ENCODE measurements at places on chromosomes 3 and 15. TPM values are rescaled to one million over a fixed set of nuclear protein-coding genes. Genes with fewer than 3 reads are reported as not detected.

- H3K4me1 ChIP-seq = no peaks in the 10 kb centered on the region
- H3K27ac ChIP-seq = no peak overlapping the region
- DNase-seq = no peak
- no peaks in the 10 kb centered on the region for H3K27me3 ChIP-seq
Observed at GRCh38 chr3:29185706-29186105, 95.2 kb upstream of the RBMS3 start.

- no peak for DNase-seq
- peaks cover 36% of the 10 kb centered on the region for H3K4me1 ChIP-seq
- peak overlapping the region; percentile 43 for H3K4me3 ChIP-seq
- no peaks in the 10 kb centered on the region for H3K27me3 ChIP-seq
- H3K36me3 ChIP-seq = peaks cover 3% of the 10 kb centered on the region
Observed at GRCh38 chr3:5010706-5011554, 31.7 kb downstream of the BHLHE40 start.

DNA sequence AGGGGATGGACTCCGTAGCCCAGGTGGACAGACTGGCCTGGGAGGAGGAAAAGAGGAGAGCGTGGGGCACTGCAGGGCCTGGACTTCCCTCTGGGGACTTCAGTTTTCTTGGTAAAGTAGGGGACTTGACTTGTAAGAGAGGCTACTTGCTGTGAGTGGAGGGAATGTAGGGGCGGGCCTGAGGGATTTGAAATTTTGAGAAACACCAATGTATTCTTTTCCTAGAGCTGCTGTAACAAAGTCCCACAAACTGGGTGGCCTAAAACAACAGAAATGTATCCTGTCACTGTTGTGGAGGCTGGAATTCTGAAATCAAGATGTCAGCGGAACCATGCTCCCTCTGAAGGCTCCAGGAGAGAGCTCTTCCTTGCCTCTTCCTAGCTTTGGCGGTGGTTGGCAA lies 5.8 kb upstream of the HEG1 start:
- peaks cover 4% of the 10 kb centered on the region for H3K36me3 ChIP-seq
- H3K27me3 ChIP-seq = peaks cover 43% of the 10 kb centered on the region
- peak overlapping the region; percentile 12 for H3K27ac ChIP-seq
- DNase-seq = no peak
- H3K4me1 ChIP-seq = peaks cover 2% of the 10 kb centered on the region

DNA sequence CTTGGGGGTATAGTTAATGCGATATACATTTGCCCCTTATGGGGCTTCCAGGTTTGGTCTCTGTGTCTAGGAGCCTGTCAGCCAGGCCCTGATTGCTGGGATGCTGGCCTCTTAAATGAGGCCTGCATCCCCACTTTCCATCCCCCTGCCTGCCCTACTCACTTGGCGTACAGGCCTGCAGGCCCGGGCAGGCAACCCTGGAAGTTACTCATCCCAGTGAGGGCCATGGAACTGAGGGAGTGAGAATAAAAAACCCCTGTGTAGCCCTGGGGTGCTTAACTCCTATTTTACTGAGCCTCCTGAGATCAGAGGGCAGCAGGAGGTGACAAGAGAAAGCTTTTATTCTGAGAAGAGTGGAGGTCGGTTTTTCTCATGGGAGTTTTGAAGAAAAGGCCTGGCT lies 2.0 kb downstream of the DISP2 start:
- no peak overlapping the region for H3K27ac ChIP-seq
- no peak for DNase-seq
- H3K4me1 ChIP-seq = peaks cover 29% of the 10 kb centered on the region
- peaks cover 3% of the 10 kb centered on the region for H3K36me3 ChIP-seq
- no peak overlapping the region for H3K4me3 ChIP-seq

DNA sequence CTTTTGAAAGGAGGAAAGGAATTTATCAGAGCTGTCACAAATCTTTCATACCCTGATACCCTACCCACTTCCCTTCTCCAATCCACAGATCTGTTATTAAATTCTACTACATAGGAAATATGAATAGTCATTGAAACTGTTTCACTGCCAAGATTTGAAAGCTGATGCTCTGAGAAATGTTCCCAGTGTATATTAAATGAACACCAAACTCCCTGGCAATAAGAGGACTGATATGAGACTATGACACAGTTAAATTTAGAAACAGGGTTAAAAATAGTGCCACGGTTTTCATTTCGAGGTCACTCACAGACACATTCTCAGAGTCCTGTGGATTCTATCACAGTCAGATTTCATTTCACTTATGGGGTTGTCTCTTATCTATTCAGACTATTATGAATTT lies 27.2 kb upstream of the GBE1 start:
- H3K36me3 ChIP-seq = no peaks in the 10 kb centered on the region
- H3K4me1 ChIP-seq = no peaks in the 10 kb centered on the region
- H3K27me3 ChIP-seq = peaks cover 12% of the 10 kb centered on the region
- no peak overlapping the region for H3K27ac ChIP-seq
- no peak for DNase-seq
- no peak overlapping the region for H3K4me3 ChIP-seq

DNA sequence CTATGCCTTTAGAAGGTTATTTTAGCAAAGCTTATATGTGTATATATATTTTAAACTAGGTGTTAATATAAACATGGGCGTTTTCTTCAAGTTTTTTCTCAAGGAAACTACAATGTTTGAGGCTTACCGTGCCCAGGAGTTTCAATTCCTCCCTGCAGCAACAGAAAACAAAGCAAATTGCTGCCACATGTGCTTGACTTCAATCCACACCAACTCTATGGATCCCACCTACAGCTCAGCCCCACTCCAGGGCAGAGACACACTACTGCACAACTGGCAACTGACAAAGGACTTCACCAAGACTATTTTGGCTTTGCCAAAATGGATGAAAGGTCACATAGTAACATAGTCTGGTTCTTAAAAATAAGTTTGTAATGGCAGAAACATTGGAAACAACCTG lies 346.6 kb downstream of the ERC2 start:
- H3K36me3 ChIP-seq = no peaks in the 10 kb centered on the region
- H3K27me3 ChIP-seq = no peaks in the 10 kb centered on the region

DNA sequence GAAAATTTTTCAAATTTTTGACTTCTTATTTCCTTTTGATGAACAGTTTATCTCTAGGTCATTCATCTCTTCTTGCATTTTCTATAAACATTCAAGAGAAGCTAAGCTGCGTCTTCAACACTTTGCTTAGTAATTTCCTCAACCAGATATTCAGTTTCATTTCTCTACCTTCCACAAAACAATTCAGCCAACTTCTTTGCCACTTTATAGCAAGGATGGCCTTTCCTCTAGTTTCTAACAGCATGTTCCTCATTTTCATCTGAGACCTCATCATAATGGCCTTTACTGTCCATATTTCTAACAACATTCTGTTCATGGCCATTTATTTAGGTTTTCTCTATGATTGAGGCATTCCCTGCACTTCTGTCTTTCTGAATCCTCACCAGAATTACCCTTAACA lies 90.0 kb downstream of the ARIH1 start:
- peak overlapping the region; percentile 66 for H3K27ac ChIP-seq
- peak overlapping the region; percentile 56 for H3K4me3 ChIP-seq
- H3K27me3 ChIP-seq = no peaks in the 10 kb centered on the region
- peaks cover 7% of the 10 kb centered on the region for H3K36me3 ChIP-seq
- H3K4me1 ChIP-seq = peaks cover 12% of the 10 kb centered on the region
- no peak for DNase-seq

DNA sequence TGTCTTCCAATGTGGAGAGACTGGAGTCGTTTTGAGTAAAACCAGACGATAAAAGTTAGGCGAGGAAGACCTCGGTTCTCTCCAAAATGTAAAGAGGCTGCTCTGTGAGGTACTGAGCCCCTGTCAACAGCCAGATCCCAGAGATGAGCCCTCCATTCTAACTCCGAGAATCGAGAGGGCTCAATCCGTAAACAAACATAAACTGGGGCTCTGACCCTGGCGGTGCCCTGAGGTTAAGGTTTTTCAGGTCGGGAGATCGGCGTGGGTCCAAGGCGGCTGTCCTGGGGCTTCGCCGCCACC lies 417 bp downstream of the TBCCD1 start:
- peaks cover 2% of the 10 kb centered on the region for H3K36me3 ChIP-seq
- no peaks in the 10 kb centered on the region for H3K27me3 ChIP-seq
- peak overlapping the region; percentile 92 for H3K27ac ChIP-seq
- peak overlapping the region; percentile 94 for H3K4me3 ChIP-seq
- H3K4me1 ChIP-seq = peaks cover 40% of the 10 kb centered on the region

DNA sequence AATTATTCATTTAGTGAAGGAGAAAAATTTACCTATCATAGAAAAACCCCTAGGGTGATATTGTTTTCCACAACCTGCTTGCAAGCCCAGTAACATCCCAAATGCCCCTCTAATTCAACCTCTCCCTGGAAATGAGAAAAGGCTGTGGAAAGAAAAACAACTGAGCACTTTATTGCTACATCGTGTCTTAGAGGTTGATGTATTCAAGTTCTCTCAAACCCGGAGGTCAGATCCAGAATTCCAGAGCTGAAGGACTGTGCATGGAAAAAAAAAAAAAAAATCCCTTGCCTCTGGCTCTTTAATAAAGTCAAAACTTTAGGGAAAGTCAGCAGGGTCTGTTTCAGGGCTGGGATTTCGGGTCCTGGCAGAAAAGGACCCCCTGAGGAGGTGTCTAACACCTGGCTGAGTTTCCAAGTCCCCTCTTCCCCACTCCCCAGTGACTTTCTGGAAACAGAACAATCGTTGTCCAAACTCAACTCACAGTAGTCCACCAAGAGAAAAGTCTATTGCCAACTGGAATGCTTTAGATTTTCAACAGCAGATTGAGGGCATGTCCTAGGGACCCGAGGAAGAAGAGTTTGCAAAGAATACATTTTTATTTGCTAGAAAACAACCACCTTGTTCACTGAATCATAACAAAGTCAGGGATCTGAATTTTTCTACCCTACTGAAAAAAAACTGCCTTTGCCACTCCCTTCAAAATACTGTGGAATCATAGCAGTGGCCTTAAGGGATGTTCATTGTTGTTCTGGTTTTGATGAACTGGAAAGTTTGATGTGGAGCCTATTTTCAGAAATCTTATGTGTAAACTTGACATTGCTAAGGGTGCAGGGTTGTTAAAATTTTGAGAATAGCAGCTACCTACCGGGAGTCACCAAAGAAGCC lies 207.5 kb upstream of the ADAMTS9 start:
- H3K4me3 ChIP-seq = no peak overlapping the region
- DNase-seq = no peak
- no peaks in the 10 kb centered on the region for H3K27me3 ChIP-seq
- H3K4me1 ChIP-seq = no peaks in the 10 kb centered on the region

DNA sequence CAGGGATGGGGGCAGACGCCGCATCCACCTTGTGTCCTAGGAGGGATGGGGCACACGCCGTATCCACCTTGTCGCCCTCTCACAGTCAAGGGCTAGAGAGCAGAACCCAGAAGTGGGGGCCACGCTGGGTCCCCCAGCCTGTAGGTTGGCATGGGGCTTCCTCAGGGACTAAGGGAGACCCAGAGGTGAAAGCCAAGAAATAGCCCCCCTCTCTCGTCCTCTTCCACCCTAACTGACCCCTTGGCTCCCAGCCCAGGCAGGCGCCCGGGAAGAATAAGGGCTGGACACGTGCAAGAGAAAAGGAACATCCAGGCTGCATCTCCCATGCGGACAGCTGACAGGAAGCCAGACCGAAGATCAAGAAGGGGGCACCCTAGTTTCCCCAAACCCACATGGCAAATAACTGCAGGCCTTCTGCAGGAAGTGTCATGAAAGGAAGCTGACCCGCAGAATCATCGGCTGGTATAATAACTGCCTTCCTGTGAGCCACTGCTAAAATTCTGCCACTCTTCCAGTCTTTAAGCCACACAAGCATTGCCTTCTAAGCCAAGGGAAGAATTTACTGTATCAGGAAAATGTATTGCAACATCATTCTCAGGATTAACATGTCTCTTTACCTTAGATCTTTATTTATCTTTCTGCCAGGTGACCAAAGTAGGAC lies 38.5 kb upstream of the TFRC start:
- DNase-seq = no peak
- H3K4me1 ChIP-seq = peaks cover 15% of the 10 kb centered on the region
- no peaks in the 10 kb centered on the region for H3K36me3 ChIP-seq
- no peaks in the 10 kb centered on the region for H3K27me3 ChIP-seq
- H3K27ac ChIP-seq = no peak overlapping the region
- H3K4me3 ChIP-seq = no peak overlapping the region

- no peak overlapping the region for H3K4me3 ChIP-seq
- H3K27ac ChIP-seq = no peak overlapping the region
- H3K27me3 ChIP-seq = peaks cover 31% of the 10 kb centered on the region
- DNase-seq = no peak
- H3K4me1 ChIP-seq = peaks cover 12% of the 10 kb centered on the region
Observed at GRCh38 chr3:124758851-124759635, 28.8 kb downstream of the UMPS start.

- no peaks in the 10 kb centered on the region for H3K27me3 ChIP-seq
- H3K4me3 ChIP-seq = peak overlapping the region; percentile 9
- peak overlapping the region; percentile 93 for H3K27ac ChIP-seq
- H3K36me3 ChIP-seq = no peaks in the 10 kb centered on the region
- DNase-seq = peak; percentile 18
- H3K4me1 ChIP-seq = peaks cover 39% of the 10 kb centered on the region
Observed at GRCh38 chr15:91469632-91470567, 369.8 kb downstream of the SV2B start.

- H3K36me3 ChIP-seq = no peaks in the 10 kb centered on the region
- no peak overlapping the region for H3K27ac ChIP-seq
- no peak overlapping the region for H3K4me3 ChIP-seq
- H3K4me1 ChIP-seq = no peaks in the 10 kb centered on the region
- DNase-seq = no peak
Observed at GRCh38 chr3:111012388-111013248, 59.0 kb upstream of the NECTIN3 start.

- H3K36me3 ChIP-seq = no peaks in the 10 kb centered on the region
- no peak overlapping the region for H3K27ac ChIP-seq
- peaks cover 66% of the 10 kb centered on the region for H3K27me3 ChIP-seq
- no peak overlapping the region for H3K4me3 ChIP-seq
Observed at GRCh38 chr3:127170814-127171213, 22.1 kb upstream of the PRR23E start.

DNA sequence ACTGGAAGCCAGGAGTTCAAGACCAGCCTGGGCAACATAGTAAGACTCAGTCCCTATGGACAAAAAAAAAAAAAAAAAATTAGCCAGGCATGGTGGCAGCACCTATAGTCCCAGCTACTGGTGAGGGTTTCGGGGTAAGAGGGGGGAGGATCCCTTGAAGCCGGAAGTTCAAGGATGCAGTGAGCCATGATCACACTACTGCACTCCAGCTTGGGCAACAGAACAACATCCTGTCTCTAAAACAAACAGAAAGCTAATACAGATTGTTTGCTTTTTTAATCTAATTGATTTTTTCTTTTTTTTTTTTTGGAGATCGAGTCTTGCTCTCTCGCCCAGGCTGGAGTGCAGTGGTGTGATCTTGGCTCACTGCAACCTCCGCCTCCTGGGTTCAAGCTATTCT lies 1.6 kb upstream of the IMP3 start:
- no peak for DNase-seq
- H3K4me3 ChIP-seq = no peak overlapping the region
- H3K4me1 ChIP-seq = peaks cover 37% of the 10 kb centered on the region
- H3K27ac ChIP-seq = no peak overlapping the region

The UROC1 gene
- not detected for total RNA-seq

The CSPG4 gene
- not detected for total RNA-seq

The UTS2B gene
- not detected for total RNA-seq

The MAGEL2 gene
- total RNA-seq = not detected

The ASB14 gene
- not detected for total RNA-seq

The EXD1 gene
- total RNA-seq = not detected

The CTXND1 gene
- not detected for total RNA-seq

The NOX5 gene
- total RNA-seq = not detected

The PDZRN3 gene
- not detected for total RNA-seq
